ENCODE measurements at places on chromosomes 2 and 18.

GRCh38 chr18:55219059-55219458, 259.8 kb upstream of the CCDC68 start:
- DNase-seq, result no peak

DNA sequence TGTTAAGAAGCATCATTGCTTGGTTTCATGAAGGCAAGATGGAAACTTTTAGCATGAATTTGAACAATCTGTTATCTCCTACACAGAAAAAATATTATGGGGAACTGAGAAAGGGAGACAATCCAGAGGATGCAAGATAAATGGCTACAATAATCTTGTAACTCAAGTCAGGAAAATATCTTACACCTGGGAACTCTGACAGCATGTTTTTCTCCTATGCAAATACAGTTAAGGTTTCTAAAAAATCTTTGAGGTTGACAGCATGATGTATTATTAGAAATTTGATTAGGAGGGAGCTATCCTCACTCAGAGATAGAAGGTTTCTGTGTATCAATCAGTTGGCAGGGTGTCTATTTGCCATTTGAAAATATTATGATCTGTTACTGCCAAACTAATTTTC, 75.6 kb downstream of the GPD2 start:
- DNase-seq, result no peak

- no peak for DNase-seq
These were observed 238.9 kb downstream of the FHOD3 start for GRCh38 chr18:36536426-36536825.

GRCh38 chr2:60408811-60409530, 144.5 kb downstream of the BCL11A start:
- DNase-seq, result no peak

DNA sequence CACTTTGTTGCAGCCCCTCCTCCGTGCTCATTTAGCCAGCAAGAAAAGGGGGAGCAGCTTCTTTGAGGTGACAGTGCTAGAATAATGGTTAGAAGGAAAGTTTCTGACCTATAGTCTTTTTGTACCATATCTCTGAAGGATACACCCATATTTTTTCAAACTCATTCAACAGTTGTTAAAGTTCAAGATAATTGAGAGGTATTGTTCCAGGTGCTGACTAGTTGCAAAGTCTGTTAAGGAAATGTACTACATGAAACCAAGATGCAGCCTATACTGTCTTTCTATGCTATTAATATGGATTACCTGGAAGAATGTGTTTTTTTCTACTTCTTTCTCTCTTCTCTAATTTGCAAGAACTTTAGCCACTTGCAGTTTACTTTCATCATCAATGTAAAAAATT, 495.0 kb downstream of the PARD3B start:
- no peak for DNase-seq

DNA sequence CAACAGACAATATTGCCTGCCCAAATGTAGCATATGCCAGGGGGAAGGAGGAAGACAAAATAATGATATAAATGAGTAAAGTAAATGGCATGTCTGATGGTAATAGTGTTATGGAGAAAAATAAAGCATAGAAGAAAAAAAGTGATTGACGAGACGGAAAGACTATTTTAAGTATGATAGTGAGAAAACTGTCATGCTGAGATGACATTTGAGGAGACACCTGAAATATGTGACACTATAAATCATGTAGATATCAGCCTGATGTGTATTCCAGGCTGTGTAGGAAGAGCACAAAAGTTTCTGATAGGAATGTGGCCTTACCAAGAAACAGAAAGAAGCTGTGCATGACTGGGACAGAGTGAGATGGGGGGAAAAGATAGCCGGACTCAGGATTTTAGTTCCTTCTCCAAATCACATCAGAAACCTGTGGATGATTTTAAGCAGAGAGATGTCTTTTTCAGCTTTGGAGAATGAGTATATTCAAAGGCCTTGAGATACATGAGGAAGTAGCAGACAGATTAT, 387.3 kb upstream of the SYT4 start:
- no peak for DNase-seq

GRCh38 chr2:39735648-39736047, 43.4 kb downstream of the THUMPD2 start:
- DNase-seq, result no peak

DNA sequence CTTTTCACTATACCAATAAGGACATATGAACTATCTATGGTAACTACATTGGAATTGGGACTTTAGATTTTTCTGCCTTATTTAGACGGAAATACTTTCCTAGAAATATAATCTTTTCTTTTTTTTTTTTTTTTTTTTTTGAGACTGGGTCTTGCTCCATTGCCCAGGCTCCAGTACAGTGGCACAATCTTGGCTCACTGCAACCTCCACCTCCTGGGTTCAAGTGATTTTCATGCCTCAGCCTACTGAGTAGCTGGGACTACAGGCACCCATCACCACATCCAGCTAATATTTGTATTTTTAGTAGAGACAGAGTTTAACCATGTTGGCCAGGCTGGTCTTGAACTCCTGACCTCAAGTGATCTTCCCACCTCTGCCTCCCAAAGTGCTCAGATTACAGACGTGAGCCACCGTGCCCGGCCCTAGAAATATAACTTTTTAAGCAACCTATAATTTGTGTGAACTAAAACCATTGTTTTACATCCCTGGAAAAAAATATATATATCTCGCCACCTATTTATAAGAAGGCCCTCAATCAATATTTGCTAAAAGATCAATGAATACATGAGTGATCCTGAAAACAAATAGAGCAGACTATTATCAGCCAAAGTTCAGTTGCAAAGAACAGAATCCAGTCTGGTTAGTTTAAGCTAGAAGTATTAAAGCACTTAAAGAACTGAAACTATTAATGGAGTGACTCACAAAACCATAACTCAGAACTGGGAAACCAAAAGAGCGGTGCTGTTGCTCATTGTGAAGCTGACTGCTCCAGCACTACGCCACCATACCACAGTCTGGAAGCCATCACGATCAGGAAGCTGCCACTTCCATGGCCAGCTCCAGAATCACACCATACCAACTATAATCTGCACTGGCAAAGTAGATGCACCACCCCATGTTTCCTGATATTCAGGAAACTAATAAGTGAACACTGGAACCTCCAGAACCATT, 8.4 kb upstream of the HNRNPLL start:
- no peak for DNase-seq

- peak; percentile 75 for DNase-seq
These were observed 66.4 kb downstream of the MCFD2 start for GRCh38 chr2:46849046-46849715.

GRCh38 chr18:68992719-68993482, 195.0 kb downstream of the CCDC102B start:
- no peak for DNase-seq

DNA sequence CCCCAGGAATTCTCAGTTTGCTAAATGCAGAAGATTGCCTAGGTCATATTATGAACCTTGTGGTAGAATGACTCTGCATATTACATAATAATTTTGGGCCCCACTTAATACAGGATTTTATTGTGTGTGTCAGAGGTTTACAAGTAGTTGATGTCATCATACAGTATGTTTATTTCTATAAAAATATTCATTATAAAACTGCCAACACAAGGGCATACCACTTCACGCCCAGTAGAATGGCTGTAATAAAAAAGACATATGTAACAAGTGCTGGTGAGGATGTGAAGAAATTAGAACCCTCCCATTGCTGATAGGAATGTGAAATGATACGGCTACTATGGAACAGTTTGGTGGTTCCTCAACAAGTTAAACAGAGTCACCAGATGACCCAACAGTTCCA, 61.4 kb upstream of the TWSG1 start:
- DNase-seq, result no peak

GRCh38 chr2:203679401-203679800, 27.0 kb upstream of the CD28 start:
- DNase-seq, result no peak

DNA sequence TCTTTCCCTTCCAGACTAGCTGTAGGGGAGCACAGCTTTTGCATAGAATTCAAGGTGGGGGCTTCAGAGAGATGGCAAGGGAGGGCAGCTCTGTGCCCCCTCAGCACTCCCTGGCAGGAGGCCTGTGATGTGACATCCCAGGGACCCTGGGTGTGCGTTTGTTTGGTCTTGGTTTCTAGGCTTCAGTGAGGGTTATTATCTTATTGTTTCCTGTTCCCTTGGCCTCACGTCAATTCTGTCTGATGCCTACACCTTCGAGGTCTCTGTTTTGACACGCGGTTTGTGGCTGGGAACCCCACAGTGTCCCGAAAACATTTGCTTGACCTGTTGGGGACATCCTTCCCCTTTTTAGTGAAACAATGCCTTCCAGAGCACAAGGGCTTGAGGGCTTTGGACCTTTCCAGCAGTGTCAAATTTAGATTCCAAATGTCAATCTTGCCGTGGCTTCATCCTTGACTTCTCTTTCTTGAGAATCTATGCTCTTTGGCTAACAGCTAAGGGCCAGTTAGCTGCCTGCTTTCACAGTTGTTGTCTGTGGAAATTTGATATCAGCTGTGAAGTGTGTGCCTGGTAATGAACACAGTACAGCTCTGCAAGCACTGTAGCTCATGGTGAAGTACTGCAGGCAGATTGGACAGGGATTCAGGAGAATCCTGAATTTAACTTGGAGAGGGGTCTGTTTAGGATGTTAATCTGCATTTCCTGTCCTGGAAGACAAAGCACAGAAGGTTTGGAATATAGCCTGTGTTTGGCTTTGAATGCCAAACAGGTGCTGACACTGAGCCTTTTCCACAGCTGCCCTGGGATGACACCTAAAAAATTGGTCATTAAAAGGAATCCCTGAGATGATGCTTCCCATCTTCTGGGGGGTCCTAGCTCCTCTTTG, 108.2 kb upstream of the CXCR4 start:
- no peak for DNase-seq

DNA sequence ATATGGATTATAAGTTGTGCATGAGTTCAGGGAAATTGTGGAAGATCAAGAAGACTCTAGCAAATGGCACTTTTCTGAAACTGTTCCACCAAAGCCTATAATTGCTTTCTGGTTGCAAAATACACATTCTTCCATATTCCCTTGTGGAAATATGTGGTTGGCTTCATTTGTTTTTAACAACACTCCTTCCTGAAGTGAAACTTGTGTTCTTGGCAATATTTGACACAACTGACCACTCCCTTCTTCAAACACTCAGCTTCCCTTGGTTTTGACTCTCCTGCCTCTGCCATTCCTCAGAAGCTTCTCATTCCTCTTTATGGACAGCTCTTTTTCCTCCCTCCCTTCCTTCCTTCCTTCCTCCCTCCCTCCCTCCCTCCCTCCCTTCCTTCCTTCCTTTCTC, 192.3 kb downstream of the PMAIP1 start:
- DNase-seq, result no peak

GRCh38 chr18:148841-149240, 9.5 kb upstream of the USP14 start:
- DNase-seq, result no peak

DNA sequence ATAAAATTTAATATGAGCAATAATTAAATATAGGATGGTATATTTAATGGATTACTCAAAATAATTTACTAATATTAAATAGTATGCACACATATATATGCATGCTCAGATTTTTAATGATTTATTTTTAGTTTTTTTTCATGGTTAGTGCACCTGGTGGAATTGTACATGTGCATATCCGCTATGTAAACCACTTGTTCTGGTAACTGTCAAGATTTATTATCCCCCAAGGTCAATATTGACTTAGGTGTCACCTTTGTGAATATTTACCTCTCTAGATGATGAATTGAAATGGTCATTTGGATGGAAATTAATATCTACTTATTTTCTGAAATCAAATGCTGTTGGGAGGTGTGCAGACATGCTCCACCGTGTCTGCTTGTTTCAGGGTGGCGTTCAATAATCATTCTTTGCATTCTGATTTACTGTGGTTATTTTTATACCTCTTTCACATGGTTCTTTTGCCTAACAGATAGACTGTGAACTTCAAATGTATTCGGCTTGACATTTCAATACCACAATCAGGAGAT, 14.7 kb downstream of the CNTNAP5 start:
- DNase-seq, result no peak

- DNase-seq, result peak; percentile 10
These were observed 75.4 kb upstream of the UBE2E3 start for GRCh38 chr2:180905002-180905401.

DNA sequence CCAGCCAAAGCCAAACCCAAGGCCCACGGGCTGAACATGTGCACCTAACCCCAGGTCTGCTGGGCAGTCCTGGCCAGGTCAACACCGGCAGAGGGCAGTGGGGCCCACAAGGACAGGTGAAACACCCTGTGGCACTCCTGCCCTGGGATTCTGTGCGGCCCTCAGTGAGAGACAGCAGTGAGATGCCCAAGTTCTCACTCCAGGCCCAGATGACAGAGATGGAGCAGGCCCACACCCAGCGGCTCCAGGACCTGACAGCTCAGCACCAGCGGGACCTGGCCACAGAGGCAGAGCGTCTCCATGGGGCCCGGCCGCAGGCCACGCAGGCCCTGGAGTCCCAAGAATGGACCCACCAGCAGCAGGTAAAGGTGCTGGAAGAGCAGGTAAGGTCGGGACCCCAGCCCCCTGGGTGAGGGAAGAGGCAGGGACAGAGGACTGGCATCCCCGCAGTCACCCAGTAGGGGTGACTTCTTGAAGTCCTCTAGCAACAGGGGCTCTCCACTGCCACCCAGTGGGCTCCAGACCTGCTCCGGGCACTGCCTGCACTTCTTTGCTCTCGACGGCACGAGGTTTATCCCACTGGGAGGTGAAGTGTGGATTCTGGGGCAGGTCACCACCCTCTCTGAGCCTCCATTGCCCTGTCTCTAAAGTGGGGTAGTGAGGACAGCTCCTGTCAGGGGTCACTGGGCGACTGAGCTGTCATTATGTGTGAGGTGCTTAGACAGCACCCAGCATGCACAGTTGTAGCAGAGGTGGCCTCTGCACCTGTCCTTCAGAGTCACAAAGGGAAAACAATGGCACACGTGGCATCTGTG, 8.8 kb upstream of the SNED1 start:
- DNase-seq, result peak; percentile 37

DNA sequence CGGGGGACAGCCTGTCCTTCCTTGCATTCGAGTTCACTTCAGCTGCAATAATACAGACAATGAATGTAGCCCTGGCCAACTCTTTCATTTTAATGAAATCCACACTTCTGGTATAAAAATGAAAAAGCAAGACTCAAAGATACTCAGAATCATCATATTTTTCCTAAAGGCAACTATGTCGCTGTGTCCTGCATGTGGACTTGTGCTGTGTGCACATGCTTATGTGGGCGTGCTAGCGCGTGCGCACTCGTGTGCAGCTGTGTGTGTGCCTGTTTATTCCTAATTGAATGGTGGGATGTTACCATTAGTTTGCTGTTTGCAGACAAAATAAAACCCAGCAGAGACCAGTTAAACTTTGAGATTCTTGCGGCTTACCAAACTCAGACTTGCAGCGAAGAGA, 49.6 kb downstream of the SMIM21 start:
- DNase-seq, result no peak

GRCh38 chr18:62729487-62730386, 14.4 kb downstream of the PHLPP1 start:
- no peak for DNase-seq

- no peak for DNase-seq
These were observed 103.1 kb upstream of the SPATS2L start for GRCh38 chr2:200203381-200203827.
